Esophagus squamous epithelium (tissue), 5 donors: ENCODE measurements at places on chromosomes 7 and 10. TPM values are rescaled to one million over a fixed set of nuclear protein-coding genes. Genes with fewer than 3 reads are reported as not detected.

Gene FAM237B
- not detected for total RNA-seq

Gene ARL4A
- 42.4 TPM for total RNA-seq

Gene SORCS3
- not detected for total RNA-seq

Gene CRPPA
- total RNA-seq, result 1.9 TPM

Gene SAMD9
- total RNA-seq, result 79.3 TPM

Gene IQUB
- not detected for total RNA-seq

Gene OPN1SW
- total RNA-seq, result not detected

DNA sequence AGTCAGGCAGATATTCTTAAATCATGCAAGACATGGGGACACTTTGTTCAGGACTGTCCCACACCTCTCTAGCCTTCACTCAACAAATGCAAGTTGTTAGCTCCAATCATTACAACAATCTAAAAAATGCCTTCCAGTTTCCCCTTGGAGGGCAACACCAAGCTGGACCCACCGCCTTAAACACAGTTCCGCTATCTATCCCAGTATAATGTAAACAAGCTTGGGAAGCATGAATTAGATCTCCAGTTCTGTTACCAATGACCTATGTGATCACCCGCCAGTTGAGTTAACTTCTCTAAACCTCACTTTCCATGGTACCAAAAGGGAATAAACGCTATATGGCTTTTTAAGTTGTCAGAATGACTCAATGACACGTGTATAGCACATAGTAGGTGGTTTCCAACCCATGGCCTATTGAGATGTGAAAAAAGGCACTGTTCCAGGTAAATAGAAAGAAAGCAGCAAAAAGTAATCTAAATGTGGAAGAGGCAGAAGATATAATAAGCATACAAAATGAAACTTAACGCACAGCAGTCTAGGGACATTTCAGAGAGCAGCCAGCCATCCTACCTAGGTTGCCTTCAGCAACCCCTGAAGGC is 2.4 kb upstream of the REEP3 start:
- H3K36me3 ChIP-seq, result no peaks in the 10 kb centered on the region
- no peak for DNase-seq
- no peak overlapping the region for H3K27ac ChIP-seq
- no peak overlapping the region for H3K4me3 ChIP-seq
- H3K27me3 ChIP-seq, result no peaks in the 10 kb centered on the region

- no peak overlapping the region for H3K4me3 ChIP-seq
- H3K27me3 ChIP-seq, result no peaks in the 10 kb centered on the region
- no peaks in the 10 kb centered on the region for H3K4me1 ChIP-seq
- H3K27ac ChIP-seq, result no peak overlapping the region
Observed at GRCh38 chr10:71161425-71161824, 50.9 kb upstream of the UNC5B start.

DNA sequence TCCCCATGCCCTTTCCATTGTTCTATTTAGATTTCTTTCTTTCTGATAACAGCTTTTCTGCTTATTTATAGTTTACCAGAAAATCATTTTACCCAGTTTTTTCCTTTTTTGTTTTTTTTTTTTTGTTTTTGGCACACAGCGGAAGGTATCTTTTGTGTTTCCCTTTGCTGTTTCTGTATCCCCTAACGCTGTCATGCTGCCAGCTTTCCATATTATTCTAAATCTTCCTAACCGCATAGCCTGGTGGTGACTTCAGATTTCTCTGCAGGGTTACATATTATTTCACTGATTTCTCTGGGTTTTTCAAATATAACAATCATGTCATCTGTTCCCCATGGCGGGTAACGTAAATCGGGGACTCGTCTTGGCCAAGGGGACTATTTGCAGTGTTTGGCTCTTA is 4.0 kb upstream of the SLC29A4 start:
- no peak overlapping the region for H3K27ac ChIP-seq
- no peak overlapping the region for H3K4me3 ChIP-seq

DNA sequence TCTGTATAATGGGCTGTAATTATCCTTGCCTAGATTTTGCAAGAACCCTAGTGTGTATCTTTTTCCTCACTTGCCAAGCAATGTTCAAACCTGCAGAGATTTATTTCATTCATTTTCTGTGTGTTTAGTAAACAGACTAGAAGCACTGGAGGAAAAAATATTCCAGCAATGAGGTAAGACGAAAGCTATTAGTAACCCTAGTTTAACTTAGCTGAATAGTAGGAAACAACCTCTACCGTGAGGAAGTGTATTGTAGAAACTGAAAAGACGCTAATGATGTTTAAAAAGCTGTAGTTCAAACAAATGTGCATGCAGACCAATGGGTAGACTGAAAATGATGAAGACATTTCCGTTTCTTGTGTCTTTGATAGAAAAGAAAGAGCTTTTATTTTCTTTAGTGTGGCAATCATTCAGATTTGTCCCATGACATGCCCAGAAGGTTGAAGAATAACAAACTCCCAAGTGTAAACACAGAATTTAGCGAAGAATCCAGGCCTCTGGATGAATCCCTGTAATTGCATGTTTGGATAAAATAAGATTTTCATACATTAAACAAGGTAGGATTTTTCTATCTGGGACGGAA is 20.7 kb downstream of the CAV1 start:
- H3K27me3 ChIP-seq, result no peaks in the 10 kb centered on the region
- no peak for DNase-seq
- H3K27ac ChIP-seq, result peak overlapping the region; percentile 26
- H3K4me3 ChIP-seq, result no peak overlapping the region

DNA sequence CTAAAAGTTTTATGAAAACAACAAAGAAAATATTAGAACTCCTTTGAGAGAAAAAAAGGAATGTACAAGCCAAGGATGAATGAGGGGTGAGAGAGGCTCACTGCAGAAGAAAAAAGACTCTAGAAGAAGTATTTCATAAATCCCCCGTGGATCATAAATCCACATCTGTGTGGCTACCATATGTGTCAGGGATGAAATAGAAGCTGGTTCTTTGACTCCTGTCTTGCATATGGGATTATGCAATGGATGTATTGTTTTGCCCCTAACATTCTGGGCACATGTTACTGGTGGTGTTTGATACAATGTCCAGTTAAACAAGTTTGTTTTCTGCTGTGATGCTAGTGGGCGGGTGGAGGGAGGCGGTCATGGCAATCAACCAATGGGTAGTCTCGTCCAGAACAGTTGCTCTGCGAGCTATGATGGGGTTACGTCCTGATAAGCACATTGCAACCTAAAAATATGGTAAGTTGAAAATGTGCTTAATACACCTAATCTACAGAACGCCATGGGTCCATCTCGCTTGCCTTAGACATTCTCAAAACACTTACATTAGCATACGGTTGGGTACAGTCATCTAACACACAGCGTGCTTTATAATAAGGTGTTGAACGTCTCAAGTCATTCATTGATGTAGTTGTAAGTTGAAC is 34.1 kb upstream of the PITRM1 start:
- H3K4me3 ChIP-seq, result no peak overlapping the region
- no peaks in the 10 kb centered on the region for H3K4me1 ChIP-seq
- H3K27me3 ChIP-seq, result peaks cover 21% of the 10 kb centered on the region
- DNase-seq, result no peak
- no peak overlapping the region for H3K27ac ChIP-seq
- H3K36me3 ChIP-seq, result no peaks in the 10 kb centered on the region

GRCh38 chr10:47024046-47024322 is 112.8 kb downstream of the PTPN20 start:
- DNase-seq, result no peak
- no peak overlapping the region for H3K4me3 ChIP-seq
- no peaks in the 10 kb centered on the region for H3K4me1 ChIP-seq
- H3K27me3 ChIP-seq, result no peaks in the 10 kb centered on the region
- no peaks in the 10 kb centered on the region for H3K36me3 ChIP-seq

GRCh38 chr7:141533149-141533949 is 17.9 kb upstream of the AGK start:
- no peaks in the 10 kb centered on the region for H3K36me3 ChIP-seq
- no peaks in the 10 kb centered on the region for H3K27me3 ChIP-seq
- no peaks in the 10 kb centered on the region for H3K4me1 ChIP-seq
- no peak for DNase-seq

DNA sequence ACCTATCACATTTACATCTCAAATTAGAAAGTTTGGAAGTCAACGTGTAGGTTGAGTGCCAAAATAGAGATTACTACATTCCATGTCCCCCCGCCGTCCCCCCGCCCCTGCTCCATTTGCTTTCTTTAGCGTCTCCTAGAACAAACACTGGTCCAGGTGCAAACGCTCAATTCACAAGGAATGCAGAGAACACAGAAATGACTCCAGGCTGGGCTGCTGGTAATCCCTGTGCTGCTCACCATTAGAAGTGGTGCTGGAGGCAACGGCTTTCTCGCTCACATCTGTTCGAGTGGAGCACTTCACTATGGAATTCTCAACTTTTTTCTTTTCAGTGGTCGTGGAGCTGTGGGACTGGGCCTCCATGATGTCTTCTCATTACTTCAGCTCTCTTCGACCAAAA is 14.1 kb downstream of the GLI3 start:
- peaks cover 72% of the 10 kb centered on the region for H3K4me1 ChIP-seq
- H3K36me3 ChIP-seq, result no peaks in the 10 kb centered on the region
- H3K27ac ChIP-seq, result no peak overlapping the region

GRCh38 chr7:35624299-35625186 is 70.4 kb downstream of the HERPUD2 start:
- DNase-seq, result no peak
- no peak overlapping the region for H3K4me3 ChIP-seq
- H3K36me3 ChIP-seq, result no peaks in the 10 kb centered on the region
- H3K4me1 ChIP-seq, result no peaks in the 10 kb centered on the region
- no peaks in the 10 kb centered on the region for H3K27me3 ChIP-seq

- H3K27me3 ChIP-seq, result no peaks in the 10 kb centered on the region
- no peak for DNase-seq
- peaks cover 15% of the 10 kb centered on the region for H3K4me1 ChIP-seq
- H3K4me3 ChIP-seq, result no peak overlapping the region
Observed at GRCh38 chr10:4136121-4136520, 351.1 kb upstream of the KLF6 start.
